ENCODE measurements at places on chromosomes 13 and 19.

GRCh38 chr19:48968813-48969218 is 3.7 kb downstream of the FTL start:
- DNase-seq, result no peak

DNA sequence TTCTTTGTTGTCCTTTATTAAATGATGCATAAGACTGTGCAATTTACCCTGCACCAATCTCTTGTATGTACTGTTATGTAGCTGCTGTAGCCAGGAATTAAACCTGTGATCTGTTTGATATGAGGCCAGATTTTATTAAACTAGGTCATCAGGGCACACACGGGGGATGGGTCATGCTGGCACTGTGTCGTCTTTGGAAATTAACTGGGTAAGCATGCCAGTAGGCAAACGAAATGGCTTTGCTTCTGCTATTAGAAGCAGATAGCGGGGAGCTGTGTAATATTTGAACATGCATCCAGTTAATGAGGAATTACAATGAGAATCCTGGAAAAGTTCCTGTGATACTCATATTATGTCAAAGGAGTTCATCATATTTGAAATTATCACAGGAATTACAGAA is 23.5 kb downstream of the MTUS2 start:
- DNase-seq, result no peak

- no peak for DNase-seq
Observed at GRCh38 chr13:94234738-94235137, 244.7 kb downstream of the DCT start.

DNA sequence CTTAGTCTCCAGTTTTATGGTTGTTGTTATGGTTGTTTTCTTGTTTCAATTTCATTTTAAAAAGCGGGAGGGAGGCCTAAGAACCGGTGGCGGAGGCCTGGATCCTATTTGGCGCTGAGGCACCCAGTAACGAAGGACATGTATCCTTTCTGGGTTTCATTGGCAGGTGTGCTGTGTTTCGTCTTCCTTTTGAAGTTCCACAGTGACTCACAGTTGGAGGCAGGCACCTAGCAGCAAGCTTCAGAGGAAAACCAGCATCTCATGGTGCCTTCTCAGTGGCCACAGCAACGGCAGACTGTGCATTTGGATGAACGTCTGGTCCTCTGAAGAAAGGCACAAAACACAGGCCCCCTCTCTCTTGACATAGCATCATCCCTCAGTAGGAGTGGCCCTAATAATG is 697.2 kb downstream of the EFNB2 start:
- DNase-seq, result no peak

- no peak for DNase-seq
Observed at GRCh38 chr19:49831592-49831991, 13.5 kb downstream of the MED25 start.

- DNase-seq, result peak; percentile 60
Observed at GRCh38 chr19:10270616-10271394, at the start of gene ICAM1. Gene ICAM1, plus strand, starts transcription at chr19:10271120. Its CDS starts 40 bp downstream, at chr19:10271160.

GRCh38 chr13:34452831-34453230 is 489.2 kb upstream of the NBEA start:
- no peak for DNase-seq

- DNase-seq, result no peak
Observed at GRCh38 chr19:1047696-1048147, 7.8 kb downstream of the ABCA7 start.

GRCh38 chr19:17020823-17021222 is 5.8 kb downstream of the CPAMD8 start:
- no peak for DNase-seq

- DNase-seq, result peak; percentile 70
Observed at GRCh38 chr13:26946684-26947343, 186.2 kb upstream of the GPR12 start.

GRCh38 chr13:45361596-45362206 is 20.7 kb upstream of the TPT1 start:
- peak; percentile 52 for DNase-seq

- no peak for DNase-seq
Observed at GRCh38 chr19:29092712-29093552, 120.0 kb downstream of the UQCRFS1 start.
